ENCODE measurements at places on chromosomes 3 and 15. TPM values are rescaled to one million over a fixed set of nuclear protein-coding genes. Genes with fewer than 3 reads are reported as not detected.

- DNase-seq = peak; percentile 35
Observed at GRCh38 chr15:57866149-57866736, 159.7 kb downstream of the POLR2M start.

DNA sequence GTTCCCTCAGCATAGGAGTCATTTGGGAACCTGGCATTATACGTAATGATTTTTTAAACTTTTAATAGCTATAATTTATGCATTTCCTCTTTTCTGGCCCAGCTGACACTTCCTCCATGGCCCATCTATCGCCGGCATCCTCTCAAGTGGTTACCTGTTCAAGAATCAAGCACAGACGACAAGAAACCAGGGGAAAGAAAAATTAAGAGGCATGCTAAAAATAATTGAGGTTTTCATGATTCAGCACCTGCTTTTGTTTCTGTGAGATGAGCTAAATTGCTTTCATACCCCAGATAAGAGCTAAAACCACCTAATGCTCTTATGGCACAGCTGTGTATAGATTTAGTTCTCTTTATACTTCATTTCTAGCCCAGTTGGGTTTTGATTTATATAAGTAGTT, 1.7 kb downstream of the SPCS1 start:
- DNase-seq = no peak

- DNase-seq = no peak
Observed at GRCh38 chr15:98155356-98155755, 194.9 kb downstream of the ARRDC4 start.

- no peak for DNase-seq
Observed at GRCh38 chr3:188624828-188625227, 470.9 kb downstream of the LPP start.

DNA sequence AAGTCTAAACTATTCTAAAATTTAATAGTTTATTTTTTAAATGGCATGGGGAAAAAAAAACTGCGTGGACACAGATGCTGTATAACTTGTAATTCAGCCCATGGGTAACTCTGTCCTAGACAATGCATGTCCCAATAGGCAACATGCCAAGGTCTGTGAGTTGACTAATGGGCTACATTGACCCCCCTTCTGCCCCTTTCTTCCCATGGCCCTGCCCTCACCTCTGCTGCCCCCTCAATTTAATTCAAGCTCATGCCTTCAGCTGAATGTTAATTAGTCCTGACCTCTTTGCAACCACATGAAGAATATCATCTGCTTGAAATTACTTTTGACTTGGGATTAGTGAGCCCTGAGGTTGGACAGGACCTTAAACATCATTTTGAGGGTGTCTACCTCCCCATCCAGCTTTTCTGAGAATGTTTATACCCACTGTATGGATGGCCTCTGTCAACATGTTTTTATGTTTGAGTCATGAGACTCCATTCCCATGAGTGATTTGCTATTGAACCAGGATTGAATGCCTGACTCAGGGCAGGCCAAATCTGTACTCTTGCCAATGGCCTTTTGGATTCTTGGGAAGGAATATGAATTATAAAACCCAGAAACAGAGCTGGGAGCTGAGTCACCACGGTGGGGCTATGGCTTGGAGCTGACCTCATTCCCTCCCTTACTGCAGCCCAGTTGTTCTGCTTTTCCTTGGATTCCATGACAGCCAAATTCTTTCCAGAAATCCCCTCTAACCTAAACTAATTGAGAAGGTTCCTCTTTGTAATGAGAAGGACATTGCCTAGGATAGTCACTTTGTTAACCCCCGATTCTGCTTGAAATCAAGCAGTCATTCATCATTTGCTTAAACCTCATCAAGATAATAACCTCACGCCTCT, 33.5 kb upstream of the PDE8A start:
- no peak for DNase-seq

GRCh38 chr3:123137001-123137400, 64.7 kb upstream of the SEC22A start:
- no peak for DNase-seq

DNA sequence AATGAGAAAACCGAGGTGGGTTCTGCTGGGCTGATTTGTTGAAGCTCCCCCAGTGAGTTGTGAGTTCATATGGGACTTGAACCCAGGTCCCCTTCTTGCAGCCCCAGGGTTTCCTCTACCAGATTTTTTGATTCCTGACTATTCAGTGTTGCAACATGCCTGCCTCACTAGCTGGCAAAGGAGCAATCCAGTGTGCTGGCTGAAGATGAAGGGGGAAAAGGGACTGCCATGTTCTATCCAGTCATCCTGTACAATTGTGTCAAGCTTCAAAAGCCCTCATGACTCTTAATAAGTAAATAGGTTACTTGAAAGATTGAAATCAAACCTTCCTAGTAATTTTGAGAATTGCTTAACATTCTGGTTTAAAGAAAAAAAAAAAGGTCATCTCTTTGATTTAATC, 211.5 kb upstream of the TP63 start:
- peak; percentile 3 for DNase-seq

DNA sequence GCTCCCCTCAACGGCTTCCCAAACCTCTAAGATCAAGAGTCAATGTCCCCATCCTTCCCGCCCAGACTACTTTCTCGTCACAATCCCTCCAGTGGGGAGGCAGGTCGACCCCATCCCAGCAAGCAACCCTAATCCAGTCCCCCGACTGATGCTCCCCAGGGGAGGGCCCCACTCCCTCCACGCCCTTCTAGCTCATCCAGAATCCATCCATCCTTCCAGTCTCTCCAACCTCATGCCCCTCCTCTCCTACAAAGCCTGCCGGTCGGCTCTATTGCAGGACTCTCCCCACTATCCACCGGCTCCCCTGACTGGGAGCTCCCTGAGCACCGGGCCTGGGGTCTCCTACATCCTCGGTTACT, 1.3 kb downstream of the ADAMTS7 start:
- no peak for DNase-seq

DNA sequence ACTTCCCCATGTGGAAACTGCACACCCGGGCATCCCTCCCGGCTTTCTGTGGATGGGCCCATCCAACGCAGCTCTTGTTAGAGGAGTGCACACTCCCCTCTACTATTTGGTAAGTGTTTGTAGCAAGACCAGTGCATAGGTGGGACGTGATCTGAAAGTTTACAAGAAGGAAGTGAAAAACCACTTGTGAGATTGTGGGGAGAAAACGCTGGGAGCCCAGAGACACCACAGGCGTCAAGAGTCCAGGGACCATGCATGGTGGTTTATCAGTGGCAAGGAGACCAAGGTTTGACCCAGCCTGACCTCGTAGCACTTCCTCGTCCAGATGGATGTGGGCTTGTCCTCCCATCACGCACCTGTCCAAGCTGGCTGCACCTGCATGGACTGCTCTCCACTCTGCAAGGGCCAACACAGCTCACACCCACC, 51.6 kb downstream of the ATP10A start:
- no peak for DNase-seq

GRCh38 chr3:120095979-120096426, 1.8 kb upstream of the GSK3B start:
- DNase-seq = no peak

DNA sequence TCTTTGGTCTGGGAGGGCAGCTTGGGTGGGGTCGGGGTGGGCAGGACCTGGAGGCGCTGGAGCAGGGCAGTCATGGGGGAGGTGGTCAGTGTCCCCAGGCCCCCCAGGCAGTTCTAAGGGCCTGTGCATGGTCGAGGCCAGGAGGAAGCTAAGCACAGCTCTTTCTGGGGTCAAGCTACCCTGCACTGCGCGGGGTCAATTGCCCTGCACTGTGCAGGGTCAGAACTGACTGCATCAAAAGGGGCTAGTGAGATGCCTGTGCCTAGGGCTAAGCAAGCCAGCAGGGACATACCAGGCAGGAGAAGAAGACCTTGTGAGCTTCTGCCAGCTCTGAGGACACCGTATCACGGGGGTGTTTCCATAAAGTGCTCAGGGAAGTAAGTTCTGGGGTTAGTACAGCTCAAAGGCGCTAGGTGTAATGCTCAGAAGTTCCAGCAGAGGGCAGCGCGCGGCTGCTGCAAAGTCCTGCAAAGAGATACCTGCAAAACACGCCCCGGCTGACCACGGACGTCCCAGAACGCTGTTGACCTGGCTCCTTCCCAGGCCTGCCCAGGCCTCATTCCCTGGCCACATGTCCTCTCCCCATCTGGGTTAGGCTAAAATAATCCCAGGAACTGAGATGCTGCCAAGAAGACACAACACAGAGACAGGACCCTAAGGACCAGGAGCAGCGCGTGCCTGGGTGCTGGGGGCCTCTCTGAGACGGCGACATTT, 18.8 kb upstream of the IQSEC1 start:
- peak; percentile 96 for DNase-seq

DNA sequence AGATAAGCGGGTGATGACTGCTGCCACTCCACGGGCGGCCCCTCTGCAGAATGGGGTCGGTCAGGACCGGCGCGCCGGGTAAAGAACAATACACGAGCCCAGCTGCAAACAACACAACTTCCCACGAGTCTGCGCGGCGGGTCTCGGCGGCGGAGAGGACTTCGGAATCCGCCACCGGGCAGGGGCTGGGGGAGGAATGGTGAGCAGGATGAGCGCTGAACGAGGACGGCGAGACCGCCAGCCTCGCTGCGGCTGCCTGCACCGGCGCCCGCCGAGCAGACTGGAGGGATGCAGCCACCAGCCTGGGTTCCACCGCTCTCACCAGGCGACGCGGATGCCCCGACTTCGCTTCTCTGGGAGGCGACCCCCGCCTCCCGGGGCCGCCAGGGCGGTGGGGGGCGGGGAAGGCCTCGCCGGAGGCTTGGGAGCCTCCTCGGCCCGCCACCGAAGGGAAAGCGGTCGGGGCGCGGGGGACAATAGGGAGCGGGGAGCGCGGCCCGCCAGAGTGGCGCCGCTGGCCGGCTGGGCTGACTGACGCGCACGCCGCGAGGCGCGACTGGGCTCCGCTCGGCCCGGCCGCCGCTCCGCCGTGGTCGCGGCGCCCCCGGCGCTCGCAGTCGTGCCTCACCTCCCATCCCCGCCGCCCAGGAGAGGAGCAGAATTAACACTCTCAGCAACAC, 515 bp downstream of the ADAM10 start:
- peak; percentile 92 for DNase-seq

DNA sequence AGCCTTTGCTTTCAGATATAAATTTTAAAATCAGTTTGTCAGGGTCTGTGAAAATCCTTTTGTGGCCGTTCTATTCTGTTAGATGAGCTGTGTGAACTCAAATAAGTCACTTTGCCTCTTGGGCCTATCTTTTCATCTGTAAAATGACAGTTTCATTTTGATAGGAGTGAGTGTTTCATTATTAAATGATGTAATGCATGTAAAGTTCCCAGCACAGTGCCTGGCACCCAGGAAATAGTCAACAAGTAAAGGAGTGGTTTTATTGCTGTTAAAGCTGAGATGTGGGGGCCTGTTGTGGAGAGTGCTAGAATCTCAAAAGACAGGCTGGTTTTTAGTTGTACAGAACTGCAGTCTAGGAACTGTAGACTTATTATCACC, 394.5 kb upstream of the CFAP20DC start:
- DNase-seq = no peak

GRCh38 chr3:123682302-123682701, 97.4 kb upstream of the HACD2 start:
- DNase-seq = no peak

GRCh38 chr3:131338948-131339640, 42.5 kb upstream of the NUDT16 start:
- no peak for DNase-seq

- DNase-seq = no peak
Observed at GRCh38 chr15:89740137-89740536, 10.9 kb downstream of the MESP1 start.

- DNase-seq = no peak
Observed at GRCh38 chr15:74453925-74454763, 6.8 kb downstream of the UBL7 start.

GRCh38 chr15:94667109-94667508, 435.7 kb downstream of the MCTP2 start:
- no peak for DNase-seq

- DNase-seq = no peak
Observed at GRCh38 chr3:48219543-48219942, 3.8 kb upstream of the CAMP start.

- DNase-seq = no peak
Observed at GRCh38 chr3:129747992-129748391, 141.5 kb upstream of the PLXND1 start.

Gene DYNLT2B
- polyA plus RNA-seq = 26.2 TPM

Gene ZNF770
- polyA plus RNA-seq = 46.5 TPM

Gene TGM4
- 0.12 TPM for polyA plus RNA-seq

Gene CDCP1
- 0.56 TPM for polyA plus RNA-seq

Gene CCR9
- polyA plus RNA-seq = not detected

Gene GOLGA8G
- polyA plus RNA-seq = 0.21 TPM

Gene TGM5
- polyA plus RNA-seq = not detected
